Foreskin keratinocyte (primary cell): ENCODE measurements at places on chromosomes 3 and 15.
A peak's percentile ranks its signal among the peaks of the same experiment; 100 is the strongest.

- DNase-seq = no peak
These were observed 30.7 kb downstream of the ATP13A5 start for GRCh38 chr3:193347521-193348501.

DNA sequence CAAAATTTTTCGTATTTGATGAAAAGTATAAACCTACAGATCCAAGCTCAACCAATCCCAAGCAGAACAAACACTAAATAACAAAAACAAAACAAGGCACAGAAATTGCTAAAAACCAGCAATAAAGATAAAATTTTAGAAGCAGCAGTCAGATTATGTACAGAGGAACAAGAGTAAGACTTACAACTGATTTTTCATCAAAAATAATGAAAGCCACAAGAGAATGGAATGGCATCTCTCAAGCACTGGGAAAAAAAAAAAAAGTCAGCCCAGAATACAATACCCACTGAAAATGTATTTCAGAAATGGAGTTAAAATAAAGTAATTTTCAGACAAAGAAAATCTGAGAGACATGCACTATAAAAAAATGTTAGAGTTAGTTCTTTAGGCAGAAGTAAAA lies 27.0 kb downstream of the GPR156 start:
- DNase-seq = no peak

DNA sequence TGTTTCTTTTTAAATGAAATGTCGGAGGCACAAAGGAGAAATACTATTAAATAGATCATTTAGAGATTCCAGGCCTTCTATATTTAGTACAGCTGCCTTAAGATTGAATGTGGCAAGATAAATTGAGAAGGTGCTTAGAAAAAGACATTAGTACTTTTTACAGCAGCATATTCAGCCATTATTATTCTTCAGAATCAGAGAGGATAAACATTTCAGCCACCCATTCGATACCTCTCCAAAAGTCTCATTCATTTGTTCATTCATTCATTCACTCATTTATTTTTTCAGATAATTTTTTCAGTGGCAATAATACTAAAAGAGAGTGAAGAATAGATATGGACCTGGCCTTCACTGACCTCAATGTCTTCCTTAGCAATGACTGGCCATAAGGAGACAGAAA lies 347.0 kb downstream of the GRM7 start:
- DNase-seq = no peak

DNA sequence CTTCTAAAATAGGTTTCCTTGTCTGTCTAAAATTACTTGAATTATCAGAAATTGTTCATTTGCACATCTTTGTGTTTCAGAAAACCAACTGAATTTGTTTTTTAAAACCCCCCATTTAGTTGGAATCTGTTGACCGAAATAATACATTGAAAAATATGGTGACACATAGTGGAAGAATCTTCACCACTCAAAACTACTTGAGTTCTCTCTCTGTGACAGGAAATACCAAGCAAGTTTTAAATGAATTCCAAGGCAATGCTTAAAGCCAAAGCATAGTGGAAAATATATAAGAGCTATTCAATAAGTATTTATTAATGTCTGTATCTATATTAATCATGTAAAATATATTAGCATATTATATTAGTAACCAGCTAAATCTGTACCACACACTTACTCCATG lies 224.9 kb upstream of the COL8A1 start:
- DNase-seq = peak; percentile 24

GRCh38 chr3:47455806-47456452 lies 19.8 kb downstream of the SCAP start:
- DNase-seq = no peak

DNA sequence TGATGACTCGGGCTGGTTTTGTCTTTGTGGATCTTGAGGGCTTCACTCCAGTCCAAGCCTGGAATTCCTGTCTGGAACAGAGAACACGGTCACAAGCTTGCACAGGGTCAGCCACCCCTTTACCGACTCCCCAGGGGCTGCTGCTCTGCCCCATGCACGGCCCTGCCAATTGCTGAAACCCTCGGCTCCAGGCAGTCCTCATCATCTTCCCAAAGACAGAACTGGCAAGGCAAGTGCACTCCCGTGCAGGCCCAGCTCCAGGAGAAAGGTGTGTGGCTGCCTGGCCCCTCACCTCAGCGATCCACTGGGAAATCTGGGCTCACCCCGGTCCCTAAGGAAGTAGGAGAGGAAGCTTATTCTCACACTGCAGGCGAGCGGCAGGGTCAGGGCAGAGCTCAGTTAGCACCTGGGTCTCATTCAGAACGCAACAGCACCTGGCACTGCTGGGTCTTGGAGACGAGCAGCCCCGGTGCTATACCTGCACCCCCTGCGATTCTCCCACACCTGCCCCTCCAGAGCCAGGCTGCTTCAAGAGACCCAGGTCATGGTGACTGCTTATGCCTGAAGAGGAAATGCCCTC lies 7.2 kb downstream of the MAP6D1 start:
- DNase-seq = no peak
